Bone marrow (tissue), 2 donors: ENCODE measurements at places on chromosomes 5 and 9.

GRCh38 chr5:43973318-43973717 is 370.3 kb downstream of the NNT start:
- no peak for DNase-seq

DNA sequence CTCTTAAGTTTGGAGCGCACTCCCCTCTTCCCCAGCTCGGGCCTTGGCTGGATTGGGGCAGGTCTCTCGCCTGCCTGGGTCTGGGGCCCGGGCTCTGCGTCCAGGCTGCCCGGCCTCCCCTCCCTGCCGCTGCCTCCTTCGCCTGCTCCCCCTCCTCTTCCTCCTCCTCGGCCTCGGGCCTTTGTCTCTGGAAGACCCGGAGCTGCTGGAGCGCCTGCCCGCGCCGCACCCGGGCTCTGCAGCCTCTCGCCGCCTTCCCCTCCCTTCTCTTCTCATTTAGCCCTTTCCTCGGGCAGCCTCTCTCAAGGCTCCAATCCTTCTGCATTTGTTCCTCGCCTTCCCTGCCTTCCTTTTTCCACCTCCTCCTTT is 218.5 kb downstream of the C9orf50 start:
- no peak for DNase-seq

DNA sequence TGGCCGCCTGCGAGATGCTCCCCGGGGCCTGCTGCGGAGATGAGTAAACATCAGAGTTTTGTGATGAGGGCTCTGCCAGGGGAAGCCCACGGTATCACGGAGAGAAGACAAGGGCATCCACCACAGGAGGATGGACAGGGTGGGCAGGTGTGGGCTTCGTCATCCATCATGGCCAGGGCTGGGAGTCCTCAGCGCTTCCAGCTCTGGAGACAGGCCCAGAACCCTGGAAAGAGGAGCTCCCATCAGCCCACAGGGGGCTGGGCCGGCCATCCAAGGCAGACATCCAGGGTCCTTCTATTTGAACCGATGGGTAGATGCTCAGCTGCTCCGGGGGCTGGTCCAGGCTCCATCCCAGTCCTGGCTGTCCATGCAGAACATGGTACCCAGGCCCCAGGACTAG is 22.1 kb upstream of the FCN1 start:
- no peak for DNase-seq

DNA sequence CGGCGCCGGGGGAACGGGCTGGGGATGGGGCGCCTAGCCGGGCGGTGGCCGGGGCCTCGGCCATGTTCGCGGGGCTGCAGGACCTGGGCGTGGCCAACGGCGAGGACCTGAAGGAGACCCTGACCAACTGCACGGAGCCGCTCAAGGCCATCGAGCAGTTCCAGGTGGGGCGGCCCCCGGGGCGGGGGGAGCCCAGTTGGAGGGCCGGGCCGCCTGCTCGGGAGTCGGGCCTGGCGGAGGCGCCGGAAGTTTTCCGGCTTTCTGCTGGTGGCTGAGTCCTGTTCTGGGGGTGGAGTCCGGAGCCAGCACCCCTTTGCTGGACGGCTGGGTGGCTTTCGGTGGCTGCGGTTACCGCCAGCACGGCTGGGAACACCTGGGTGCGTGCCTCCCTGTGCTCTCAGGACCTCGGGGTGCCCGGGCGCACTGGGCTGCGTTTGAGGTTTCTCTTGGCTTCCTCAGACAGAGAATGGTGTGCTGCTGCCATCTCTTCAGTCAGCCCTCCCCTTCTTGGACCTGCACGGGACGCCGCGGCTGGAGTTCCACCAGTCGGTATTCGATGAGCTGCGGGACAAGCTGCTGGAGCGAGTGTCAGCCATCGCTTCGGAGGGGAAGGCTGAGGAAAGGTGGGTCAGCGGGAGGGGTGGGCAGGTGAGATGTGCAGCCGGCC is 454 bp downstream of the NELFB start:
- peak; percentile 90 for DNase-seq

- DNase-seq = no peak
These were observed 303.1 kb downstream of the ENC1 start for GRCh38 chr5:74337254-74337983.

DNA sequence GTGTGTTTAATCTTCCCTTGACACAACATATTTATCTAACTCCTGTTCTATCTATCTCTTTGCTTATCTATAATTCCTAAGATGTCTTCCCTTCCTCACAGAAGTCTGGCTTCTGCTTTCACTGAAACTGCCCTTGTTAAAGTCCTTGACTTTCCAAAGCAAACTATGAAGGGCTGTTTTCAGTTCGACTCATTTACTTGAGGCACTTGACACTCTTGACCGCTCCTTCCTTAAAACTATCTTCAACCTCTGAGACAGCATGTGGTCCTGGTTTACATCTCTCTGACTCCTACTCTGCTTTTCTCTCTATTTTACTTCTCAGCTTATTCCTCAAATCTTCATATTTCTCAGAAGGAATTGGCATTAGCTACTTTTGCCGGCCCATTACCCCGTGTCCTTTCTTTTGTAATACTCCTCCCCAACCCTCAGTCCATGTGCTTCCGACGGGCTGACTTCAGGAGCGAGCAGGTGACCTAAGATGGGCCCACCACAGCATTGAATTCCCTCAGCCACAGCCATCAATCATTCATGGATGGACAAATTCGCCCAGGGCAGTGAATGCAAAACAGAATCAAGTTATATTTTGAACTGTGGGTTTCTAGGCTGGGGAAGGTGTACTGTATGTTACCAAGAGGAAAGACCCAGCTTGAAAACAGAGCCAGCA is 1089.2 kb downstream of the PTPRD start:
- no peak for DNase-seq

GRCh38 chr5:132813599-132814502 is 749 bp downstream of the SOWAHA start:
- no peak for DNase-seq

DNA sequence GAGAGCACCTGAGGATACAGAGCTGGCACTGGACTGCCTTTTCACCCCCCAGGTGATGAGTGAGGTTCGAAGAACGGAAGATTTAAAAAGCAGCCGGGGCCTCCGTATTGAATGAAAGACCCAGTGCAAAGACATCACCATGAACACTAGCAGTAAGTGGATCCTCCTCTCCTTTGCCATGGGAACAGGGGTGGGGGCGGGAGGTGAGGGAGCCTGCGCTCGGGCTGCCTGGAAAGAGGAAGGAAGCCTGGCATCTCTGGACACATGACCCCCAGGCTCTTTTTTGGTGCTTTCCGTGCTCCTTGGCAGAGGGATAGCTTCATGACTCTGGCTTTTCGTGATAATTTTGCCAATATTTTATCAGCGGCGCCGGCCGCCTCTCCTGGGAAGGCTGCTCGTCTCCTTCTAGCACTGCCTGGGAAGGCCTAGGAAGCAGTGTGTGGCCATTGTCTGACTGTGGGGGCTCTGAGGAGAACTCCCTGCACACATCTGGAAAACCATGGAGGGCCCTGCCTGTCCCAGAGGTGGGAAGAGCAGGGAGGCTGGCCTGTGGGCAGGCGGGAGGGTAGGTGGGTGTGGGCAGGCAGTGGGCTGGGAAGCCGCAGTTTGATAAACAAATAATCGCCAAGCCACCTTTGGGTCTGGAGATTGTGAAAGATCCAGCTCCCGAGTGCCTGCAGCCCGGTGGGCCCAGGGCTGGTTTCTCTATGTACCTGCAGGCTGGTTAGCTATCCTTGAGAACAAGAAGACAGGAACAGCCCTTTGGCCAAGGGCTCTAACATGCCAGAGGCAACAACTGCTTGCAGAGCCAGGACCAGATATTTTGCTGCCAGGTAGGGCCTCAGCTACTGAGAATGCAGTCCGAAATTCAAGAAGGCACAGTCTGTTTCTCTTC is 911 bp downstream of the ABLIM3 start:
- no peak for DNase-seq

DNA sequence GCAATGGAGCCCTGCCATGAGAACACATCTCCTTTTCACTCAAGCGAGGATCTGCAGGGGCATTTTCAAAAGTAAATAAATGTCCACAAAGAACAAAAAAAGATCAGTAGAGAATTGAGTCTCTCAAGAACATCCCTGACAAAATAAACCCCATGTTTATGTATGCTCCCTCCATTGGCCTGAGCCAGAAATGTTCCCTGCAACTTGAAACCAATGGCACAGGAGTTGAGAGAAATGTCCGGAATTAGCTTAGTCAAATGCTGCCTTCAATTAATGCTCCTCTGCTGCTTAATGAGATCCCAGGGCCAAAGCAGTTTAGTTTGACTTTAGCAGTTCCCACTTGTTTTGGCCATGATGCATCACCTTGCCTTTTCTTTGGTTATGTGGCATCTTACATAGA is 238.3 kb downstream of the EBF1 start:
- DNase-seq = no peak

DNA sequence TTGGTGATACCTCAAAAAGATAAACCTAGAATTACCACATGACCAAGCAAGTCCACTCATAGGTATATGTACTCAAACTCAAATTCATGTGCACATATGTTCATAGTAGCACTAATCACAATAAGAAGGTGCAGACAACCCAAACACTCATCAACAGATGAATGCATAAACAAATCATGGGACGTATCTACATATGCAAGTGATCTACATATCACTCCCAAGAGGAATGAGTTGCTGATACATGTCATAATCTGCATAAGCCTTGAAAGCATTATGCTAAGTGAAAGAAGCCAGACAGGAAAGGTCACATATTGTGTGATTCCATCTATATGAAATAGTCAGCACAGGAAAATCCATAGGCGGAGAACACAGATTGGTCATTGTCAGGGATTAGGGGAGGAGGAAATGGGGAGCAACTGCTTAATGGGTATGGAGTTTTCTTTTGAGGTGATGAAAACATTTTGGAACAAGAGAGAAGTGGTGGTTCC is 10.6 kb upstream of the GPX8 start:
- no peak for DNase-seq

DNA sequence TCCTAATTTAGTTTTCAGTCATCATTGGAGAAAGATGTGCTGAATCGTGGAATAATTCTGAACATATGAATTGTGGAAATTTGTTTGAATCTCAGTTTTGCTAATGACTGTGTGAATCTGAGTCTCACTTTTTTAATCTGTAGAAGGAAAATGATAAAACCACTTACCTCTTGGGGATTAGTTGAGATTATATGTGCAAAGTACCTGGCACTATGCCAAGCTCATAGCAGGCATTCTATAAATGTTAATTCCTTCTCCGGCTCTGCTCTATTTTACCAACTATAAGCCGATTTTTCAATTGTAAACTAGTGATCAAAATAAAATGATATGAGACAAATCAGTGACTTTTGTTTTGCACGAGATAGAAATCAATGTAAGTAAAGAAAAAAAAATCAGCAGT is 290.8 kb downstream of the TRPM3 start:
- DNase-seq = no peak

DNA sequence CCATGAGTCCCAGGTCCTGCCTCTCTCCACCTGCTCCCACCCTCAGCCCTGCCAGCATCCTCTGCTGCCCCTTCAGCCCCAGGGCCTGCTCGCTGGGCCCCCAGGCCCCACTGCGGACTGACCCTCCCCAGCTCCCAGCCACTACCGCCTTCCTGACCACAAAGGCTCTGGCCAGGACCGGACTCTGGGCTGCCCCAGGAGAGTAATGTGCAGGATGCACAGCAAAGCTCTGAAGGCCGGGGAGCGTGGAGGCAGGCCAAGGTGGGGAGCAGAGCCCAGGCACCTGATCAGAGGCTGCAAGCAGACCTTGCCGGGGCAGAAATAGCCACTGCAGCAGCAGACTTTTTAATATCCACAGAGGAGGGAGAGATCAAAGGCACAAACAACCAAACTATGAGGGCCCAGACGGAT is 27.9 kb downstream of the IPPK start:
- DNase-seq = no peak

GRCh38 chr9:911005-911404 is 65.5 kb upstream of the DMRT3 start:
- DNase-seq = no peak

- DNase-seq = no peak
These were observed 155.4 kb downstream of the GOLPH3 start for GRCh38 chr5:32018476-32019436.

- DNase-seq = no peak
These were observed 128.2 kb downstream of the MVB12B start for GRCh38 chr9:126454795-126455194.

DNA sequence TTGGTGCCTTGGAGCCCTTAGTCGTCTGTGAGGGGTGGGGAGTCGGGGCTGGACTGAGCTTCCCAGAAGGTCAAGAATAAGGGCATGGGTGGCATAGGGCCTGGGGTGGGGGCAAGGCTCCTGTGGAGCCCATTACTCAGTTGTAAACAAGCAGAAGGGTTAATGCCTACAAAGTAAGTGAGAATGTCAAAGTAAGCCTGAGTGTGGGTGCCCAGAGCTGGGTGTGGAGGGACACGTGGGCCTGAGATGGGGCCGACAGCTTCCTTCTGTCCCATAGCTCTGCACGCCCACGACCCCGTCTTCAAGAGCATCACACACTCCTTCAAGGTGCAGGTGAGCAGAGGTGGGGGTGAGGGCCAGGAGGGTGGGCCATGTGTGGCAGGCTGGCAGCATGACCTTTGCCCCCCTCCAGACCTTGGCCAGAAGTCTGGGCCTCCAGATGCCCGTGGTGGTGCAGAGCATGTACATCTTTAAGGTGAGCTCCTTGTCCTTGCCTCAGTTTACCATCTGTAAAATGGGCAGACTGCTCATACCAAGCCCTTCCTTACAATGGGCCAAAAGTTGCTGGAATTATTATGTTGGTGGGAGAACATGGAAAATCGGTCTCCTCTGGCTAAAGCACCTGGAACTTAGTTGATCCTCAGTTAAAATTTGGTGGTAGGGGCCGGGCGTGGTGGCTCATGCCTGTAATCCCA is 11.1 kb downstream of the DOLK start:
- no peak for DNase-seq

DNA sequence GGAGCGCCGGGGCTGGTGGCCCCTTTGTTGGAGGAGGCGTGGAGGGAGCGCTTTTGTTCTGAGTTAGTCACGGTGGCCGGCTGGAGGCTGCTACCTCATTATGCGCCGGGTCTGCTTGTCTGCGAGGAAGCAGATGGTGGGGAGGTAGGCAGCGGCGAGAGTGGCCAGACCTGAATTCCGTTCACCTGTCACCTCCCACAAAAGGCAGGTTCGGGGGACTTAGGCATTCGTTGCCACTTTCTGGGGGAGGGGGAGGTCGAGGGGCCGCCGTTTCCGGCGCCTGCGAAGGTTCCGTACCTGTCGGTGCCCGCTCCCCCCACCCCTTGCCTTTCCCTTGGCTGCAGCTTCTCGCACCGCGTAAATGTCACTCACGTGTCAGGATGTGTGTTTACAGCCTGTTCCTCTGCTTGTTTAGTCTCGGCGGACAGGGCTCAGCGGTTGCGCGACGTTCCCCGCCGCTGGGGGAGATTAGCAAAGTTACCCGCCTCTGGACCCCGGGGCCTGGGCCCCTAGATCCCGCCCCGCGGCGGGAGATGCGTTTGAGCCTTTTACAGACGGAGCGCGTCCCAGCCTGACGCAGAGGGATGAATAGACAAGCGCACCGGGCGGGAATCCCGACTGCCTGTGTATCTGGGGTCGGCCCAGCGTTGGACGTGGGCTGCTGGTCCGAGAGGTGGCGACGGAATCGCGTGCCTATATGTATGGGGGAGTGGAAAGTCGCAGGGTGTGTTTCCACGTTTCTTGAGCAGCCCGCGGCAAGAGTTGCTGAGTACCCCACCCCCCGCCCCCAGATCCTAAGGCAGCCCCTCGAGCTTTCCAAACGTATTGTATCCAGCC is 2.7 kb upstream of the LHX2 start:
- DNase-seq = no peak
